Mucosa of gallbladder (tissue), 1 donor: ENCODE measurements at places on chromosomes 16 and 17. TPM values are rescaled to one million over a fixed set of nuclear protein-coding genes. Genes with fewer than 3 reads are reported as not detected.

Gene MT1B
- not detected for total RNA-seq

Gene QRICH2
- 3.8 TPM for total RNA-seq

Gene DNAH17
- total RNA-seq = not detected

Gene PRR11
- 2.0 TPM for total RNA-seq

Gene PRPSAP2
- total RNA-seq = 51.6 TPM

Gene CUEDC1
- 36.9 TPM for total RNA-seq

Gene EIF3CL
- 65.2 TPM for total RNA-seq

Gene GNAO1
- 12.7 TPM for total RNA-seq

Gene DPEP3
- not detected for total RNA-seq

Gene ACAP1
- total RNA-seq = 24.2 TPM
